ENCODE measurements at places on chromosomes 6 and 20.

DNA sequence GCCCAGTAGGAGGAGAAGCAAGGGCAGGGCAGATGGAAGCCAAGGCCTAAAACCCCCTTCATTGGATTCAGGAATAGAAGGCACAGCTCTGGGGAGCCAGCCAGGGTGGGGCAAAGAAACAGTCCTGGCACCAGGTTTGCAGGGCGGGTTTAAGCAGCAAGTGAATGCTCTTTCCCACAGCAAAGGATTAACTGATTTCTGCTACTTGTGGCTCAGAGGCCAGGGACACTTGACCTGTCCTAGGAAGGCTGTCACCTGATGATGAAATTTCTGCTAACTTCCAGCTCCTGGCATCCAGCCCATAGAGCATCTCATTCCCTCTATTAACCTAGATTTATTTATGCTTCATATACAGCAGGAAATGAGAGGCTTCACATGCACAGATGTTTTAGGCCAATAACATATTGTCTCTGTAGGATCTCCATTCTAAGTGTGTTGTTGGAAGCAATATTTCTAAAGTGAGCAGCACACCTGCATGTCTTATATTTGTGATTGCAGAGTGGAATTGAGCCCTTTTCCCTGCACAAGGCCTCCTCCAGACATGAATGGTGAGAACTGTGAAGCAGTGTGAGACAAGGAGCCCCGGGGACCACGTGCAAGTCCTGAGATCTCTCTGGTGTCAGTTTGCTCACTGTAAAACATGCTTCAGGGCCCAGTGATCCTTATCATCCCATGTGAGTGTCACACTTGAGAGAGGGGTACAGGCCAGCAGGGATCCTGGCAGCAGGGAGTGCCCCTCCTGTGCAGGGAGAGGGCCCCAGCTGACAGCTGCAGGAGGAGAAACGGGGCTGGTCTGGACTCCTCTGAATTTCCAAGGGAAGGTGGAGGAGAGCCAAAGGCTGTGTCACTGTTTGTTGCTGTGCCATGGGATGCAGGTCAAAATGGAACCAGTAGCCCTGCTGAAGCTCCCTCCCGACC lies 41.1 kb upstream of the CST5 start:
- DNase-seq, result no peak

DNA sequence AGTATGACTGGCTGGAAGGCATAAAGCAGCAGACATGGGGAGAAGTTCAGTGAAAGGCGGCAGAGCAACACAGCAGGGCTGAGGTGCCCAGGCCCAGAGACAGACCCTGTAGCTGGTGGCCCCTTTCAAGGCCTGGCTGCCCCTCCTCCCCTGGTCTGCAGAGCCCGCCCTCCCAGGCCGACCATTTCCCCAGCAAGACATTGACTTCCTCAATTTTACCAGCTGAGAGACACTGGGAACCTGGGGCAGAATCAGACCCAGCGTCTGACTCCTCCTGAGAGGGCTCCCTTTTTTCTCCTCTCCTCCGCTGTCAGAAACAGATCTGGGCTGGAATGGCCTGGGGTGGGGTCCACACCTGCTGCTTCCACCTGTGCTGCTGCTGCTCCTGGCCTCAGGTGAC lies at the start of gene TREML4:
TREML4 (plus strand) TSS at position 254 of the 400 bp plus-strand sequence; CDS start at position 333, 79 bp downstream.
- no peak for DNase-seq

DNA sequence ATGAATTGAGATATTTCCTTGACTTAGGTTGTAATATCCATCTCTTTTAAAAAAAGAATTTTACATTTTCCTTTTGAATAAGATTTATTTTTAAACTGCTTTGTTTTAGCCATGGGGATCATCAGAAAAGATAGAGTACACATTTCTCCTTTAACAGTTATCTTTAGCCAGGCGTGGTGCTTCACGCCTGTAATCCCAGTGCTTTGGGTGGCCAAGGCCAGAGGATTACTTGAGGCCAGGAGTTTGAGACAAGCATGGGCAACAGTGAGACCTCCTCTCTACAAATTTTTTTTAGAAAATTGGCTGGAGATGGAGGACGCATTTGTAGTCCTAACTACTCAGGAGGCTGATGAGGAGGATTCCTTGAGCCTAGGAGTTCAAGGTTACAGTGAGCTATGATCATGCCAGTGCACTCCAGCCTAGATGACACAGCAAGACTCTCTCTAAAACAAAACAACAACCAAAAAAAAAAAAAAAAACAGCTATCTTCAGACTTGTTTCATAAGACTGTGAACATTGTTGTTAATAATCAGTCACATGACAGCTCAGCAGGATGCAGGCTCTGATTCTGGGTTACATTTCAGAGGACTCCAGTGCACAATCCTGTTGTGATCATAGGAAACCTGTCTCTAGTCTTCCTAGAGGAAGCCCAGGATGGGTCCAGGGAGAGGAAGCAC lies 2.0 kb upstream of the SLC17A3 start:
- no peak for DNase-seq

DNA sequence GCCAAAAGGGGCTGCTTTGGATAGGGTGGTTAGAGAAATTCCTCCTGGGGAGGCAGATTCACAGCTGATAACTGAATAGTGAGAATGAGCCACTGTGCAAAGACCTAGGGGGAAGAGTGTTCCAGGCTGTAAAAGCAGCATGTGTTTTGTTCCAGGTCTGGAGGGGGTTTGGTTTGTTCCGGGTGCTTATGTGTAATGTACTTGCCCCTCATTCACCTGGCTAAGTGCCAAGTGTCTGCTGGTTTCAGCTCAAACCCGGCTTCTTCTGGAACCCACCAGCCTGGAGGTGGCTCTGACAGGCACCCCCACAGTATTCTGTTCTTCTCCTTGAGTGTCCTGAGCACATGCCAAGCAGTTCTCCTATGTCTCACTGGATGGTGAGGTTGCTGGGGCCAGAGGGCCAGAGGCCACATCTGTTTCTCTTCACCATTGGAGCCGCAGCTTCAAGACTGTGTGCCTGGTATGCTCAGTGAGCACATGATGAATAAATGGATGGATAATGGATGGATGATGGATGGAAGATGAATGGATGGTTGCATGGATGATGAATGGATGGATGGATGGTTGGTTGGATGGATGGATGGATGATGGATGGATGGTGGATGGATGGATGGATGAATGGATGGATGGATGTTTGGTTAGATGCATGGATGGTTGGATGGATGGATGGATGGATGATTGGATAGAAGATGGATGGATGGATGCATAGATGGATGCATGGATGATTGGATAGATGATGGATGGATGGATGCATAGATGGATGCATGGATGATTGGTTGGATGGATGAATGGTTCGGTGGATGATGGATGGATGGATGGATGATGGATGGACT lies 227.6 kb downstream of the BMP7 start:
- no peak for DNase-seq

DNA sequence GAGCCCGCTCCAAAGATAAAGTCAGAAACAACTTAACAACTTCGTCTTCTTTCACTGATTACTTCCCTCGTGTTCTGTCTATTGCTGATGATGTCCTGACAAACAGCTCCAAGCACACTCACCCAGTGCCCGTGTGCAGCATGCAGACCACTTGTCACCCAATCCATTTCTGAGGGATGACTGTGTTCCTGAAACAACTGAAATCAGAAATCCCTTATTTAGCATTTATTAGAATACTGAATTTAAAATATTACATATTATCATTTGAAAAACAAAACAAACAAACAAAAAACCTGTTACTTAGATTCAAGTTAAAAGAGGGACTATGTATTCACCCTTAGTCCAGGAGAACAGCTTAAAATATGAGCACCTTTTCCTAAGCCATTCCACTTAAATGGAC lies 223.7 kb upstream of the QKI start:
- no peak for DNase-seq

DNA sequence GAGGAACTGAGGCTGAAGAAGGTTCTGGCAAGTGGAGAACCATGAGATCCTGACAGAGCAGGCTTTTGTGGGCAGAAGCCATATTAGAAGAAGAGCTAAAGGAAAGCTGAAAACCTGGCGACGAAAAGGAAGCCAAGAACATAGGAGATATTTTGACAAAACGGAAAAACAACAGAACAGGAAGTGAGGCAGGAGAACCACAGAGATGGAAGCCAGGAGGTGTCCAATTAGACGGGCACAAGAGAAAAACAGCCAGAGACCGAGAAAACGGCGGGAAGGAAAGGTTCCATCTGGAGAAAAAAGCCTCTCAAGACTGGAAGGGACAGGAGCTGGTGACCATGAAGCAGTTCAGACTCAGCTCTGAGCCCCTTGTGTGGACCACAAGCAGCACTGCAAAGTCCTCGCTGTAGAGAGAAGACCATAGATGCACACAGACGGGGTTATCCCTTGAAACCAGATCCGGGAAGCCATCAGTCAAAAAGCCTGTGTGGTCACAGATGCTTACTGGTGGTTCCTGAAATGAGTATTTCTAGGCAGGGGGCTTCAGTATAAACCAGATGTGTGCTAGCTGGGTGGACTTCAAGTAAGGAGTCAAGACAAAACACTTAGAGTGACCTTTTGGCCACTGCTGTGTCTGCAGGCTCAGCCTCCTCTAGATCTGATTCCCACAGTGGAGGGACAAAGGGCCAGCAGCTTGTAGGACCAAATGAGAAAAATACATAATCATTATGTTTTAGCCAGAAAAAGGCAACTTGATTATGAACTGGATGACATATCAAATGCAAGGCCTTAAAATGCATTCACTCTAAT lies 30.7 kb downstream of the SSR1 start:
- no peak for DNase-seq

GRCh38 chr20:18279242-18279641 lies 9.1 kb upstream of the ZNF133 start:
- DNase-seq, result no peak
